ENCODE measurements at places on chromosomes 2 and 18. TPM values are rescaled to one million over a fixed set of nuclear protein-coding genes. Genes with fewer than 3 reads are reported as not detected.

DNA sequence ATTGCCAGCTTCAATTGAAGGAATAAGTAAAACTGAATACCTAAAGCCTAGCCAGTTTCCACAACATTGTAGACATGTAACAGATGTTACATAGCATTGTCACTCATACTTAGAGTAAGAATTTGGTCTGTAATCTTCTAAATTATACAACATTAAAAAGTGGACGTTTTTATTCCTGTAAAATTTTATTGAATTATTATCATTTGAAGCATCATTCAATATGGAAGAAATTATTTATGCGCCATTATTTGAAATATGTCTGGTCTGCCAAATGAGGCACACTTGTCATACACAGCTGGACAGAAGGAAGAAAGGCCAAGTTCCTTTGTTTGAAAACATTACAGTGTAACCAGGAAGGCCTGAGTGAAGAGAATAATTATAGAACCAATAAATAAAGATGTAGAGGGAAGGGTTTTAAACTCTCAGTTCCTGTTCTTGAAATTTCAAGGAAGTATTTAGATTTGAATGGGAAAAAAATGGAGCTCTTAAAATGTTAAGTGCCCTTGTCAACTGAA, 575.5 kb downstream of the LRRTM4 start:
- DNase-seq, result no peak

DNA sequence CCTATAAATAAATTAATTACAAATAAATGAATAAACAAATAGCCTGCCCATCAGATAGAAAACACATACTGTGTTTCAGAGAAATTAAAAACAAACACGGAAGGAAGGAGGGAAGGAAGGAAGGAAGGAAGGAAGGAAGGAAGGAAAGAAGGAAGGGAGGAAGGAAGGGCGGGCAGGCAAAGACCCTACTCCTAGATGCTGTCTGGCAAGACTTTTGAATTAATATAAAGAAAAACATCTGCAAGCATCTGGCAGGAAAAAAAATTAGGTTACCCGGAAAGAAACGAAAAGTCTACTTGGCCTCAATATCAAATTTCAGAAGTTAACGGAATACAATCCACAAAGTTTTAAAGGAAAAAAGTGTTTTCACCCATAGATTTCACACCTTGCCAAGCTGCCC, 49.1 kb downstream of the LOXHD1 start:
- DNase-seq, result no peak

DNA sequence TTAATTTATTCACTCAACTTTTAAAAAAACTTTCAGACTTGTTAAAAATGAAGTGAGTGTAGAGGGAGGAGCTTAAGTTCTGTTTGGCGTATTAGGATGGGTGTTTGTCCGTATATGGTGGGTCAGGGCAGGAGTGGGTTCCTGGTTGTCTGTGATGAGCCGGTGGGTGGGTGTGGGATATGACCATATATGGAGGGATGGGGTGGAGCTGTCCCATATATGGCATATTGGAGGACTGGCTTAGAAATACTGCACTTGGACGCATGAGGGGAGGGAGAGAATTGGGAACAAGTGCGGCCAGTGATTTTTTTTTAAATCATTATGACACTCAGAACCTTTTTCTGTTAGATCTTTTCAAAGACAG, 1.5 kb downstream of the KDM3A start:
- DNase-seq, result peak; percentile 70

- DNase-seq, result no peak
Observed at GRCh38 chr18:8660316-8660715, 45.0 kb upstream of the MTCL1 start.

DNA sequence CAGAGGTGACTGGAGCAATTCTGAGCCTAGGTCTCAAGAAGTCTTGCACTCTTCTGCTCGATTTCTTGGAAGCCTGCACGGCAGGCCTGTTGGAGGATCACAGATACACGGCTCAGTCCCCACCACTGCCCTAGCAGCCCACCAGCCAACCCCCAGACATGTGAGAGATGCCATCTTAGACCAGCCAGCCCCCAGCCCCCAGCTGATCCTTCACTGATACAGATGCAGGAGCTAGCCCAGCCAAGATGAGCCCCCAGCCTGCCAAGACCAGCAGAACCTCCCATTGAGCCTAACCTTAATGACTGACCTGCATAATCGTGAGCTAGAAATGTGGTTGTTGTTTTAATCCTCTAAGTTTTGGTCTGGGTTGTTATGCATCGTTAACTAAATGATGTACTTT, 47.5 kb downstream of the INHBB start:
- DNase-seq, result peak; percentile 3

DNA sequence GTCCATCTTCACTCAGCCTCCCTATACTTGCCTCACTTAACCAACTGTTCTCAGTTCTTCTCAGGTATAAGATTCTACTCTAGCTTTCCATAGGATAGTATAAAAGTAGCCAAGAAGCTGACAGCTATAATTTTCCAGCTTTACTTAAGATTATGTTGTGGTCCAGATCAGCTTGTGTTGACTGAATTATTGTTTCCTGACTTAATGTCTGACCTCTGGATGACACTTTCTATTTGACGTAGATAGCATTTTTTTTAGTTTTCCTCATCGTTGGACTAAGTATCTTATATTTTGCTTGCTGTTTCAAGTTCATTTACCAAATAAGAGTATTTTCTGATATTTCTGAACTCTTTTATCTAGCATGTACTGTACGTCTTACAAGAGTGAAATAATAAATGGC, 1272.5 kb upstream of the CDH2 start:
- no peak for DNase-seq

GRCh38 chr18:57776767-57777166, 26.3 kb downstream of the ATP8B1 start:
- DNase-seq, result no peak

GRCh38 chr18:12423820-12424219, 16.1 kb downstream of the PRELID3A start:
- no peak for DNase-seq

- DNase-seq, result no peak
Observed at GRCh38 chr18:12840382-12840781, 43.7 kb downstream of the PTPN2 start.

GRCh38 chr2:45708501-45708900, 57.0 kb downstream of the PRKCE start:
- DNase-seq, result no peak

GRCh38 chr18:12963069-12963468, 15.3 kb downstream of the SEH1L start:
- no peak for DNase-seq

- no peak for DNase-seq
Observed at GRCh38 chr2:66441581-66442320, 6.8 kb downstream of the MEIS1 start.

- DNase-seq, result no peak
Observed at GRCh38 chr2:107312240-107312639, 426.3 kb upstream of the ST6GAL2 start.

- DNase-seq, result no peak
Observed at GRCh38 chr2:144242311-144242710, 277.6 kb downstream of the ZEB2 start.

- DNase-seq, result no peak
Observed at GRCh38 chr2:207473931-207474235, 55.9 kb upstream of the CREB1 start.

- DNase-seq, result no peak
Observed at GRCh38 chr2:83602753-83603152, 856.3 kb downstream of the SUCLG1 start.

DNA sequence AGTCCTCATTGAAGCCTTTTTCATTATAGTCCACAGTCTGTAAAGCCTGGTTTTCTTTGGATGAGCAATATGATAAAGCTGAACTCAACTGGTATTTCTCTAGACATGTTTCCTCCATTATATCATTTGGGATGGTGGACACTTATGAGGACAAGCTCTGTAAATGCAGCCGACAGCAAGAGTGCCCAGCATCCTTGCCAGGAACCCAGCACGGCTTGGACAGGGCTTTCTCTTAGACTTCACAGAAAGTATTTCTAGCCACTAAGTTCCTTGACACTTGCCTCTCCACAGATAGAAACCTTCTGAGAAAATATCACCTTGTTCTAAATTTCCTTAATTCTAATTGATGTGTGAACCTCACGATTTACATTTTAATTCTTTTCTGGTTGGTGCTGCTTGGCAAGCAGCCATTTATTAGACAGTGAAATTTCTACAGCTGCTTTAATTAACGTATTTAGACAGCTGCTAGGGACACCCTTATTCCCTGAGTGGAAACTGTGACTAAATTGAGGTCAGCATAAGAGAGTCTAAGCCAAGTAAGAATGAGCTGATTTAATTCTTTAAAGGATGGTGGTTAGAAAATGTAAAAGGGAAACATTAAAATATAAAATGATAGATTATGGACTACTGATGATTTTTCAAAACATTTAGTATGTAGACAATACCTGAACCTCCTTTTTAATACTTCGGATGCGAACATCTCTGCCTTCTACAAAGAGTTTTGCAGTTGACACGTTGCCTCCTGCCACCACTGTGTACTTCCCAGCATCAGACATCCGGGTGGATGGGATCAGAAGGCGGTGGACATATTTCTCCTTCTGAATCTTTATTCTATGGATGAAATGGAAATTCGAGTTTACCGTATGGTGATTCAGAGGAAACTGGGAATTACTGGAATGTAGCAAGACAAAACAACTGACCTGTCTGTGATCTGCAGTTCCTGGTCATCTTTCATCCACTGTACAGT, 39.8 kb downstream of the TTN start:
- no peak for DNase-seq

- DNase-seq, result no peak
Observed at GRCh38 chr2:192002418-192002817, 155.5 kb upstream of the CAVIN2 start.

DNA sequence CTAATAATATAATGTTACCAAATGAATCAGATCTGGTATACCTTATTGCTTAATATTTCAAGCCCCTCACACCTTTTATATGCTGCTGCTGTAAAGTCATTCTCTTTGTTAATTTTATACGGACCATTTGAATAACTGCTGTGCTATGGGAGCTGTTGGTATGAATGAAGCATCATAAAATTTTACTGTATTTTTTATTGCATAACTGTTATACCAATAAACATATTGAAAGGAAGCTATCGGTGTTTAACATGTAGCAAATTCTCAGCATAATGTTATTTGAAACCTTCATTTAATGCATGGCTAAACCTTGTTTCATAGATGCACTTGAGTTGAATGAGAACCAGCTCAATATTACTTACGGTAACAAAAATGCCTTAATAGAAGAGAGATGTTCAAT, 1040.3 kb downstream of the SOCS6 start:
- DNase-seq, result no peak

DNA sequence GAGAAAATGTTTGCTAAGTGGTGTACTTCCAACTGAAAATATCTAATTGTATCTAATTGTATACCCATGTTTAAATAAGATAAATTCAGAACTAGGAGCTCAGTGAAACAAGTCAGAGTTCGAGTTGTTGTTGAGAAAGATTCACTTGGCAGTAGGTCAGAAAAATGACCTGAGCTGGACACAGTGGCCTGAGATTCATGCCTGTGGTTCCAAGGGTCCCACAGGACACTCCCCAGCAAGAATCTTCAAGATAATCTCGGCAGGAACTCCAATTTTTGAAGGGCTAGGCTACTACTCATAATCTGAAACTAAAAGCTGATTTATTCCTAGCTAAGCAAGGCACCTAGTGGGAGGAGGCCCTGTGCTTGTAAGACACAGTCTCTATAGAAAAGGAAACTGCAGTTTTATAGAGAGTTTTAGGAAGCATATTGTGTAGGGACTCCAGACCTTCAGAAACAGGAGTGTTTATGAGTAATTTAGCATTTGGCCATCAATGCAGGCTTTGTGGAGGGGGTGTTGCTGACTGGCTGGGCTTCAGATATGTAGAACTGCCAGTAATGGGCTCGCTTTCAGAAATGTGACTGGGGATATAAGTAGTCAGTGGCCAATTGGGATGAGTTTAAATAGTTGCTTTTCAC, 43.2 kb downstream of the SP140 start:
- no peak for DNase-seq

- no peak for DNase-seq
Observed at GRCh38 chr2:216989340-216990129, 129.7 kb upstream of the TNP1 start.

DNA sequence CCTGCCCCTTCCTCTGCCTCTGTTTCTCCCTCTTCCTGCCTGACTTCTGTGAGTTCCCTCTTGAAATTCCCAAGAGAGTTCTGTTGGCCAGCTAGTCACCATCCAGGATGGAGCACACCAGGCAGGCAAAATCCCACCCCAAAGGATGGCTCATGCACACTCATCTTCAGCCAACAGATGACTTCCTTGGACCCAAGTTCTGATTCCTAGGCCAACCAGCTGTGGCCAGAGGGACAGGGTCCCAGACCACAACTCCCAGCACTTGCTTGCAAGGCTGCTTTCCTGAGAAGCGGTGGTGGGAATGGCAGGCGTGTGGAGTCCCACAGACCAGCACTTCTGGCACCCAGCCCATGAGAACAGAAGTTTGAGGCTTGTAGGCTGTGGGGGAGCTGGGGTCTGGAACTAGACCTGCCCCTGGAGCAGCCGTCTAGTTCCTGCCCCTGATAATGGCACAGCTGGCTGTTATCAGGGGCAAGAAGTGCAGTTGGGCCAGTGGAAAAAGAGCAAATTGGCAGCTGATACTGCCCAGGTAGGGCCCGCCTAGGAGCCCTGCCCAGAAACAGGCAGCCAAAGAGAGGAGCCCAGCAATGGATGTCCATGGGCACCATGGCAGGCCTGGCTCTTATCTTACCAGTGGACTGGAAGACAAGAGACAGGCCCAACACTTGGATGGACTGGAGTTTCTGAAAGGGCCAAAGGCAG, 56.7 kb downstream of the CYP26B1 start:
- DNase-seq, result no peak

GRCh38 chr2:54401554-54401953, 54.6 kb upstream of the SPTBN1 start:
- no peak for DNase-seq

DNA sequence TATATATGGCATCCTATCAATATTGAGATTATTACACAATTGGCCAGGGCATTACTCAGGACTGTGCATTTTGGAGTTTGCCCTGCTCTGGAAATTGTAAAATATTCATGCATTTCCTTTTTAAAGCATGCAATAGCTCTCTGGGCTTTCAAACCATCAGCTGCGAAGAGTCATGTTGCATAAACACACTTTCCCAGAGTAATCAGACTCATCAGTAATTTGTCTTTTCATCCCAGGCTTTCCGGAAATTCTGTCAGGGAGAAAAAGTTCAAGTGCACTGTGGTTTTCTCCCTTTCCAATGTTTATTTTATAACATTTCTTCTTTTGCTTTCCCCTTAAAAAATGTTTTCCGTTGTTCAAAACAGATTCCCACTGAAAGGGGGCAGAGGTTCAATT, 38.9 kb upstream of the FHL2 start:
- DNase-seq, result no peak

Gene CCDC178
- 0.55 TPM for total RNA-seq

Gene IRS1
- total RNA-seq, result 24.1 TPM

Gene FZD7
- 24.6 TPM for total RNA-seq

Gene IL36G
- not detected for total RNA-seq

Gene NMUR1
- not detected for total RNA-seq

Gene GYPC
- 114 TPM for total RNA-seq

Gene EEF1B2
- total RNA-seq, result 258 TPM

Gene GNLY
- 2.3 TPM for total RNA-seq

Gene GALNT1
- 47.0 TPM for total RNA-seq

Gene GDF7
- total RNA-seq, result 0.32 TPM

Gene SERPINB7
- not detected for total RNA-seq

Gene OSR1
- 8.0 TPM for total RNA-seq
